Kidney (tissue), 22 donors: ENCODE measurements at places on chromosomes 7 and 10. TPM values are rescaled to one million over a fixed set of nuclear protein-coding genes. Genes with fewer than 3 reads are reported as not detected.

The ABCC2 gene
- 2.3 TPM for total RNA-seq

GRCh38 chr7:8442814-8443304, 9.4 kb downstream of the NXPH1 start:
- peaks cover 41% of the 10 kb centered on the region for H3K27me3 ChIP-seq
- H3K4me1 ChIP-seq = peaks cover 4% of the 10 kb centered on the region
- H3K4me3 ChIP-seq = no peak overlapping the region
- no peaks in the 10 kb centered on the region for H3K36me3 ChIP-seq
- no peak overlapping the region for H3K27ac ChIP-seq
- DNase-seq = peak; percentile 89

DNA sequence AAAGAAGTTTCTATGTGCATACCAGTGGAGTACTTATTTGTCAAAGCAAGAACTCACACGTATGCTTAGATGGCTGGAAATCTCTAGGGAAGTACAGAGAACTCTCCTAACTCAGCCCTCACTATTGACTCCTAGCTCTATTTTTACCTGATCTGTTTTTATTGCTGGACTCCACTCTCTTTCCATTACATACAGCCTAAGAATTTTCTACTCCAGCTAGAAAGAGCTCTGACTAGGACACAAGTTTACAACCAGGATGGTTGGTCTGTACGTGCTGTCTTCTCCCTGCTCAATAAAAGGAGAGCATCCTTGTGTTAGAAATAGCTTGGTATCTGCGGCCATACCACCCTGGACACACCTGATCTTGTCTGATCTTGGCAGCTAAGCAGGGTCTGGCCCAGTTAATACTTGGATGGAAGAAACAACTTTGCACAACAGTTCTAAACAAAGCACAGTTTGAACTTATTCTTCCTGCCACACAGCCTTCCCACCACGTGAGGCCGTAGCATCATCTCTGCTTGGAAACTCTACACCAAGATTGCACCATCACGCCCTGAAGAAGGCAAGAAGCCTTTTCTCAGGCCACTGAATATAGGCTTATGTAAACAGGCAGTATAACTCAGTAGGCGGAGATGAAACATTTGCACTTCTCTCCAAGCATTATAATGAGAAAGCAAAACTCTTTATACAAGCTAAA, 50.7 kb downstream of the KCNMA1 start:
- H3K36me3 ChIP-seq = no peaks in the 10 kb centered on the region
- H3K27me3 ChIP-seq = no peaks in the 10 kb centered on the region
- H3K4me3 ChIP-seq = no peak overlapping the region
- H3K27ac ChIP-seq = no peak overlapping the region
- H3K4me1 ChIP-seq = no peaks in the 10 kb centered on the region
- DNase-seq = peak; percentile 41

The CASP2 gene
- 36.2 TPM for total RNA-seq

GRCh38 chr7:19377611-19378344, 232.6 kb upstream of the FERD3L start:
- H3K27ac ChIP-seq = no peak overlapping the region
- no peak for DNase-seq
- H3K27me3 ChIP-seq = no peaks in the 10 kb centered on the region
- H3K4me1 ChIP-seq = no peaks in the 10 kb centered on the region
- H3K4me3 ChIP-seq = peak overlapping the region; percentile 23

- H3K27me3 ChIP-seq = no peaks in the 10 kb centered on the region
- no peaks in the 10 kb centered on the region for H3K36me3 ChIP-seq
- DNase-seq = no peak
- no peak overlapping the region for H3K4me3 ChIP-seq
Measured at GRCh38 chr7:131249483-131249882, 78.2 kb upstream of the MKLN1 start.

DNA sequence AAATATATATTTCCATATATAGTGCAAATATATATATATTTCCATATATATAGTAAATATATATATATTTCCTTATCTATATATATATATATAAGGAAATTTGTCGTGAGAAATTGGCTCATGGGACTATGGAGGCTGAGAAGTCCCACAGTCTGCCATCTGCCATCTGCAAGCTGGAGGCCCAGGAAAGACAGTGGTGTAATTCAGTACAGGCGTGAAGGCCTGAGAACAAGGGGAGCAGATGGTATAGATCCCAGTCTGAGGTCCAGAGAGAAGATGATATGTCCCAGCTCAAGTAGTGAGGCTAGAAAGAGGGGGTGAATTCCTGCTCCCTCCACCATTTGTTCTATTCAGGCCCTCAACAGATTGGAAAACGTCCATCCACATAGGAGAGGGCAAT, 78.9 kb downstream of the MTPN start:
- no peak for DNase-seq
- H3K27me3 ChIP-seq = no peaks in the 10 kb centered on the region
- H3K4me3 ChIP-seq = no peak overlapping the region
- H3K4me1 ChIP-seq = no peaks in the 10 kb centered on the region
- H3K27ac ChIP-seq = no peak overlapping the region

- DNase-seq = no peak
Measured at GRCh38 chr10:113893570-113893969, 39.1 kb downstream of the NHLRC2 start.

DNA sequence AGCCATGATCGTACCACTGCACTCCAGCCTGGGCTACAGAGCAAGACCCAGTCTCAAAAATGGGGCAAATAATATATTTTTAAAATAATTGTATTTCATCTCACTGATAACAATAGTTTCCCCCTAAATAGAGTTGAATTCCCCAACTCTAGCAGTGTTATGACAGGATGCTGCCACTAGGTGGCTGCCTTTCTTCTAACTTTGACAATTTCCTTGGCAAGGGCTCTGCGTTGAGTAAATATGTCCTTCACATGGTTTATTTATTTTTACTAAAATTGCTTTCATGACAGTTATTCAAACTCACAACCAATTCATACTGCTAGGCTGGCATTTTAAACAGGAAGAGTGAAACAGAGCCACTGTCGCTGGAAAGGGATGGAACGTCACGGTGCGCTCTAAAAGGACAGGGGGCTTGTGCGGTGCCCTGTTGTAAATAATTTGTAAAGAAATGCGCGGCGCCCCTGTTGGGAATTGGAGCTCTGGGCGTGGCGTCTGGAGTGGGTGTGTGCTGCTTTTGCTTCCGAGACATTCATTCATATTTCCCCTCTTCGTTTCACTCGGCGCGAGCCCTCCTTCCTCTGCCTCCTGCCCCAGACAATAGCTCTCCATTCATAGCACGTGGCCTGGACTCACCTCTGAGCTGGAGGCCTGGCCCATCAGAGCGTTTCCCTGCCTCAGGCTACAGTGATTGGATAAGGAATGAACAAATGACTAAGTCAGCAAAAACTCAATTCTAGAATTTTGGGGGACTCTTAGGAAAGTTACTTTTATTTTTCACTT, 20.5 kb upstream of the PITRM1 start:
- H3K27me3 ChIP-seq = no peaks in the 10 kb centered on the region
- no peak overlapping the region for H3K27ac ChIP-seq
- peaks cover 8% of the 10 kb centered on the region for H3K4me1 ChIP-seq

The CACNA2D1 gene
- total RNA-seq = 18.3 TPM
